Activated CD4-positive, alpha-beta memory T cell treated with anti-CD3 and anti-CD28 coated beads for 36 hours (primary cell): ENCODE measurements at places on chromosomes 5 and 9. TPM values are rescaled to one million over a fixed set of nuclear protein-coding genes. Genes with fewer than 3 reads are reported as not detected.

The MYO10 gene
- total RNA-seq: 0.21 TPM

The RIOK2 gene
- 41.5 TPM for total RNA-seq

The PCDHGA7 gene
- total RNA-seq: 0.07 TPM

The AGGF1 gene
- 26.5 TPM for total RNA-seq

The SCGB3A1 gene
- total RNA-seq: not detected

The GPR151 gene
- total RNA-seq: not detected

The SH3RF2 gene
- total RNA-seq: not detected

The SLC12A7 gene
- total RNA-seq: 10.8 TPM

The GBGT1 gene
- 3.6 TPM for total RNA-seq

The GRK6 gene
- total RNA-seq: 178 TPM

The SLC25A2 gene
- total RNA-seq: 0.31 TPM

DNA sequence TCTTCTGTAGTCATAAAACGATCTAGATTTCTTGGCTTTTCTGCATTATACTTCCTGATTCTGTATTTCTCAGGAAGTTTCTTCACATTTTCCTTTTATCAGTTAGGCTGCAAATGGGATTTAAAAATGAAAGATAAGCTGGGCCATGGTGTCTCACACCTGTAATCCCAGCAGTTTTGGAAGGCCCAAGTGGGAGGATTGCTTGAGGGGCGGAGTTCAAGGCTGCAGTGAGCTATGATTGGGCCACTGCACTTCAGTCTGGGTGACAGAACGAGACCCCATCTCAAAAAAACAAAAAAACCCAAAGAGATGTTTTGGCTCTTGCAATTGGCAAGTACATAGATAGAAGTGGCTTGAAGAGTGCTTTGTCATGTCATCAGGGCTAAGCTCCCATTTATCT is 26.2 kb upstream of the APC start:
- peaks cover 55% of the 10 kb centered on the region for H3K4me1 ChIP-seq
- no peak for DNase-seq
- no peak overlapping the region for H3K4me3 ChIP-seq
- H3K36me3 ChIP-seq: peaks cover 3% of the 10 kb centered on the region

- no peak for DNase-seq
- H3K4me1 ChIP-seq: no peaks in the 10 kb centered on the region
- no peaks in the 10 kb centered on the region for H3K27me3 ChIP-seq
- no peak overlapping the region for H3K4me3 ChIP-seq
- H3K36me3 ChIP-seq: no peaks in the 10 kb centered on the region
Observed at GRCh38 chr5:54040804-54041203, 269.6 kb downstream of the ARL15 start.

- peaks cover 43% of the 10 kb centered on the region for H3K4me1 ChIP-seq
- DNase-seq: no peak
- no peak overlapping the region for H3K4me3 ChIP-seq
- peaks cover 1% of the 10 kb centered on the region for H3K36me3 ChIP-seq
- H3K27ac ChIP-seq: no peak overlapping the region
- H3K27me3 ChIP-seq: no peaks in the 10 kb centered on the region
Observed at GRCh38 chr9:36441966-36442365, 41.9 kb upstream of the RNF38 start.

- H3K27ac ChIP-seq: no peak overlapping the region
- no peaks in the 10 kb centered on the region for H3K4me1 ChIP-seq
- DNase-seq: no peak
- H3K4me3 ChIP-seq: no peak overlapping the region
- H3K36me3 ChIP-seq: no peaks in the 10 kb centered on the region
- H3K27me3 ChIP-seq: peaks cover 10% of the 10 kb centered on the region
Observed at GRCh38 chr5:107658528-107658927, 12.2 kb downstream of the EFNA5 start.

GRCh38 chr5:116542619-116543018 is 32.0 kb downstream of the SEMA6A start:
- H3K27ac ChIP-seq: no peak overlapping the region
- no peaks in the 10 kb centered on the region for H3K4me1 ChIP-seq
- no peak for DNase-seq
- no peaks in the 10 kb centered on the region for H3K27me3 ChIP-seq

DNA sequence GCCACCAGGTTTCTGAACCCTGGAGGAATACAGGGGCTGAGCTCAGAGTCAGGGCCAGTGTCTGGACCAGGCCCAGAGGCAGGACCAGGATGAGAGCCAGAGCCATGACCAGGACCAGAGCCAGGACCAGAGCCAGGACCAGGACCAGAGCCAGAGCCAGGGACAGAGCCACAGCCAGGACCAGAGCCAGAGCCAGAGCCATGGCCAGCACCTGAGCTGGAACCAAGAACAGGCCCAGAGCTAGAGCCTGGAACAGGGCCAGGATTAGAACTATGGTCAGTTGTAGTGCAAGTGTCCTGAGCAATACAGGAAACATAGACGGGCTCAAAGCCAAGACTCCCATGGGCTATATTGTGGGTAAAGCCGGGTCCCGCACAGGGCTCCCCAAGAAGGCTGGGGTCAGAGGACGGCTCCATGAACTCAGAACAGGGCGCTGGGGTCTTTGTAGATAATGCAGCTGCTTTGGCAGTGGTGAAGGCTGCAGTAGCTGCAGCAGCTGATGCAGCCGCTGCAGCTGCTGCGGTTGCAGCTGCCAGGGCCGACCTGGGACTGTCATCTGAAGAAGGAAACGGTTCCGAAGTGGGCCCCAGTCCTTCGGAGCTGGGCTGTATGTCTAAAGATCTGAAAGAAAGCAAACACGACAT is 559 bp downstream of the SPAG8 start:
- H3K4me1 ChIP-seq: peaks cover 33% of the 10 kb centered on the region
- peak overlapping the region; percentile 77 for H3K4me3 ChIP-seq
- DNase-seq: peak; percentile 15
- peak overlapping the region; percentile 93 for H3K27ac ChIP-seq
- no peaks in the 10 kb centered on the region for H3K27me3 ChIP-seq

DNA sequence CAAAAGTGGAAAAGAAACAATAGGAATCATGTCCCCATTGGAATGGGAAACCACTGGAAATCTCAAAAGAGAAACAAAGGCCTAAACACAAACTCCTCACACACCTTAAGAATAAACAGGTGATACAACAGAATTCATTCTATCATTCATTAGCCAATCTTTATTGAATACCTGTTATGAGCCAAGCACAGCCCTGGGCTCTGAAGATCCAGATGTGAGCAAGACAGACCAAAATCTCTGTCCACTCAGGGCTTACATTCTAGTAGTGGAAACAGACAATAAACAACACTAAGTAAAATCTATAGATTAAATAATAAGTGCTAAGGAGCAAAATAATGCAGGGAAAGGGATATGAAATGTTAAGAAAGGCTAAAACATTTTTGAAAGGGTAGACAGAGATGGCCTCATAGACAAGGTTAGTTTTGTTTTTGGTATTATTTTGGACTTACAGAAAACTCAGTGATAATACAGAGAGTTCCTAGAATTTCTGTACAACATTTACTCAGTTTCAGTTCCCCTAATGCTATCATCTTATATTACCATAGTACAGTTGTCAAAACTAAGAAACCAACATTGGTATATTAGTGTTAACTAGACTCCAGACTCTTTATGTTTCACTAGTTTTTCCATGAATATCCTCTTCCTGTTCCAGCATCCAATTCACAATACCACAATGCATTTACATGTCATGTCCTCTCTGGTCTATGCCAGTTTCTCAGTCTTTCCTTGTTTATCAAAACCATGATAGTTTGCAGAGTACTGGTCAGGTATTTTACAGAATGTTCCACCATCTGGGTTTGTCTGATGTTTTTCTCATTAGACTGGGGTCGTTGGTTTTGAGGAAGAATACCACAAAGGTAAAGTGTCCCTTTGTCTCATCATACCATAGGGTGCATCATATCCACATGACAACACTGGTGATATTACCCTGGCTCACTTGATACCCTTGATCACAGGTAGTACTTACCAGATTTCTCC is 103.7 kb downstream of the SIL1 start:
- peaks cover 3% of the 10 kb centered on the region for H3K36me3 ChIP-seq
- H3K4me3 ChIP-seq: no peak overlapping the region
- no peaks in the 10 kb centered on the region for H3K27me3 ChIP-seq

DNA sequence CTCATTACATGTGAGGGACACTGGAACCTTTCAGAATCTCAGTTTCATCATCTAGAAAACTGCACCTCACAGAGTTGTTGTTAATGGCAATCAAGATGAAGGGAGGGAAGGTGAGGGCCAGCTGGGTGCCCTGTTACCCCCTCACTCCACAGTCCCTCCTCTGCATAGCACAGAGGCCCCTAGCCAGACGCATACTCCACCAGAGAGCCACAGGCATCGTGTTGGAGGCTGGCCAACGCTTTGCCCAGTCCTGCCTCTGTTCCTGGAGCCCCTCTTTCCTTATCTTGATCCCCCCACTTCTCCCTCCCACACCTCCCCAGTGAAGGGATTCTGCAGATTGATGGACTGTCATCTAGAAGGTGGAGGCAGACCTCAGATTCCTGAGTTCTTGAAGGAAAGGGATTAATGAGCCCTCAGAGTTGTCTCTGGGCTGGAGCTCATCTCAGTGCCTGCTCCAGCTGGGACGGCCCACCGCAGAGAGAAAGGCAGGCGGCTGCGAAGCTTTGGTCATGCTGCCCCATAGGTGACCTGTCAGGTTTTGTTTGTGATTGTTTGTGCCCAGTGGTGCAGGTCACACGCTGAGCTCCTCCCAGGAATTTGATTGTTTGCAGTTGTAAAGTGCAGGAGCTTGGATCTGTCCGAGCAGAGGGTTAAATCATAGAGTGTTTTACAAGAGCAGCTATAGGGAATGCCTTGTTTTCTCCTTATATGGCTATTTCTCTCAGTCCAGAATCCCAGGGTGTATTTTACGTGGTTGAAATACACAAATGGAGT is 487.3 kb downstream of the CCDC171 start:
- H3K36me3 ChIP-seq: no peaks in the 10 kb centered on the region
- H3K4me1 ChIP-seq: no peaks in the 10 kb centered on the region
- no peak overlapping the region for H3K4me3 ChIP-seq
- no peaks in the 10 kb centered on the region for H3K27me3 ChIP-seq
- H3K27ac ChIP-seq: no peak overlapping the region
- DNase-seq: no peak

DNA sequence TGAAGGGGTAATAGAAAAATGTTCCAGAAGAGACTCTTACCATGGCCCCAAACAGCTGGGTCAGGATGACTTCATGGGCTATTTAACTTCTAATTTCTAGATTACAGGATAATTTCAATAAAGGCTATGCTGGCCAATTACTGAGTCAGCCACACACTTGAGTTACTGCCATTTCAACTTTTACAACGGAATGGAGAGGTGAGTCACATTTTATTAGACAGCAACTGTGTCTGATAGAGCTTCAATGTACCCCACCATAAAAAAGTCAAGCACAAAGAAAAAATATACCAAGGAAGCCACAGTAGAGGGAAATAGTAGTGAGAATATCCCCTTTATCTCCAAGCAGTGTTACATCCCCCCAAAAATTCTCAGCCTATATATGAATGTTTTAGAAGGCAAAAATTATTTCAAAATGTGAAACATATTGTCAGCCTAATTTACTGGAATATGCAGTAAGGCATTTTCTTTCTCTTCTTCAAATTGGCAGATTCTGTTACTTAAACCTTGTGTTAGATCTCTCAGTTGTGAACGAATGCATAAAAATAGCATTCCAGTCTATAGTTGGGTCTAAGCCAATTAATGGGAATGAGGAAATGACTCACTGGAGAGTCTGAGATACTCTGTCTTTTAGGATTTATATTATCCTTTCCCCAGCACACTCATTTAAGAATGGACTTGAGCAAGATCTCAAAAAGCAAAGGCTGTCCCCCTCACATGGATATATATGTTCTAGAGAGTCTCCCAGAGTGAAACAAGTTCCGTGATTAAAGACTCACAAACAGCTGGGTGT is 47.1 kb upstream of the RAI14 start:
- H3K27ac ChIP-seq: no peak overlapping the region
- H3K36me3 ChIP-seq: no peaks in the 10 kb centered on the region

GRCh38 chr9:135185060-135185459 is 97.6 kb downstream of the OLFM1 start:
- no peak overlapping the region for H3K4me3 ChIP-seq
- no peak overlapping the region for H3K27ac ChIP-seq
- H3K27me3 ChIP-seq: no peaks in the 10 kb centered on the region
- no peaks in the 10 kb centered on the region for H3K4me1 ChIP-seq
- DNase-seq: no peak

DNA sequence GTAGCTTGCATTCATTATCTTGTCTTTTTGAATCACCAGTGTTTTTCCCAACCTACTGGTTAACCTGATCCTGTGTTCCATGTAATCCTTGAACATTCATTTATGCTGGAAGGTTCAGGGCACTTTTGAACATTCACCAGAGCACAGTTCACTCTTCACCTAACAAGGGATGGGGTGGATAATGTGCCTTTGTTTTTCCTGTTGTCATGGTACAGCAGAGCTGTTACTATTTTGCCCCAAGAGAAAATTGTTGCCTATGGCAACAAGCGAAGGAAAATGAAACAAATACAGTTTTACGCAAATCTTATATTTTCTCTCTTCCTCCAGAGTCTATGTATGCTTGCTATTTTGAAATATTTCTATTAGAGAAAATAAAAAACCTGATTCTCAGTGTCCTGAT is 60.3 kb upstream of the RIOK2 start:
- no peaks in the 10 kb centered on the region for H3K36me3 ChIP-seq
- H3K27ac ChIP-seq: no peak overlapping the region
- H3K27me3 ChIP-seq: no peaks in the 10 kb centered on the region
- H3K4me1 ChIP-seq: no peaks in the 10 kb centered on the region
- no peak for DNase-seq
- H3K4me3 ChIP-seq: no peak overlapping the region

DNA sequence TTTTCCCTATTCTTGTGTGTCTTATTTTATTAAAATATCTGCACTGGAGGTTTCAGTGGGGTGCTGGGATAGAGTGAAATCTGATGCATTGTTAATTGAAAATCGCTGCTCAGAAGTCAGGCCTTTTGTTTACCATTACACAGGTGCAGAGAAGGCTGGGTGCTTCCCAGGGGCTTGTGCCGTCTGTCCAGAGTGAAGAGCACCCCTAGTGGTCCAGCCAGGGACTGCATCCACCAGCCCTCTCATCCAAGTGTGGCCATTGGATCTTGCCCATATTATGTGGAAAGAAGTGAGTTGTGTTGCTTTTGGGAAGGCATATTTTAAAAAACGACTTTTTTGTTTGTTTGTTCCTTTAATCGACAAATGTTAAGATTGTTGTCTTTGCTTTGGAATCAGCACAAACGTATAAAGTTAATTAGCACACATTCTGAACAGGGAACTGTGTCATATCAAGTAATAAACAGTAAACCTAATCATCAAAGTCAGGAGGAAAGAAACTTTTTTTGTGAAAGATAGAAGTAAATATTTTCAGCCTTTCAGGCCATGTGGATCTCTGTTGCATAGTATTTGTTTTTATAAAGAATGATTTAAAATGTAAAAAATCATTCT is 315.6 kb downstream of the MTRR start:
- H3K36me3 ChIP-seq: no peaks in the 10 kb centered on the region
- no peak overlapping the region for H3K27ac ChIP-seq
- no peaks in the 10 kb centered on the region for H3K27me3 ChIP-seq
- DNase-seq: peak; percentile 54
- H3K4me1 ChIP-seq: no peaks in the 10 kb centered on the region

- H3K4me1 ChIP-seq: no peaks in the 10 kb centered on the region
- no peak overlapping the region for H3K27ac ChIP-seq
- H3K36me3 ChIP-seq: peaks cover 3% of the 10 kb centered on the region
- H3K27me3 ChIP-seq: no peaks in the 10 kb centered on the region
Observed at GRCh38 chr9:95085861-95086563, 231.5 kb downstream of the FANCC start.
